Activated T-cell treated with anti-CD3 and anti-CD28 coated beads, Interleukin-2, amount 50 U/mL, for 1 hour (primary cell): ENCODE measurements at places on chromosomes 16 and 17.

GRCh38 chr17:29219378-29220047, 27.1 kb upstream of the CRYBA1 start:
- peak; percentile 66 for DNase-seq

DNA sequence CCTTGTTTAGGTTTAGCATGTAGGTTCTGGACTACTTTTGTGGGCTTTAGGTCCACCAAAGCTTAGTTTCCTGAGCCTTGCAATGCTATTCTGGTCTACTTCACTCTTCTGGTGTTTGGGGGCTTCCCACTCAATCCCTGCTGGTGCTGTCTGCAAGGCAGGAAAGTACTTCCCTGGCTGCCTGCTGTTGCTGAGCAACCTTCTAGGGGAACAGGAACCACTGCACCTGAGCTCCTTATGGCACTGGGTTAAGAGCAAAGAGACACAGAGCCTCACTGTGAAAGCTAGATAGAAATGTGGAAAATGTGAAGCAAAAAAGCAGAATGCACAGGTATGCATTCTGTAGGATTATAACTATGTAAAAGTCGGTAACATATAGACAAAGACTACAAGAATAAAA, 17.0 kb downstream of the MPO start:
- DNase-seq: no peak

- no peak for DNase-seq
These were observed 46.8 kb downstream of the CYB561 start for GRCh38 chr17:63399316-63399715.

GRCh38 chr16:19589771-19590302, 34.3 kb downstream of the VPS35L start:
- no peak for DNase-seq

DNA sequence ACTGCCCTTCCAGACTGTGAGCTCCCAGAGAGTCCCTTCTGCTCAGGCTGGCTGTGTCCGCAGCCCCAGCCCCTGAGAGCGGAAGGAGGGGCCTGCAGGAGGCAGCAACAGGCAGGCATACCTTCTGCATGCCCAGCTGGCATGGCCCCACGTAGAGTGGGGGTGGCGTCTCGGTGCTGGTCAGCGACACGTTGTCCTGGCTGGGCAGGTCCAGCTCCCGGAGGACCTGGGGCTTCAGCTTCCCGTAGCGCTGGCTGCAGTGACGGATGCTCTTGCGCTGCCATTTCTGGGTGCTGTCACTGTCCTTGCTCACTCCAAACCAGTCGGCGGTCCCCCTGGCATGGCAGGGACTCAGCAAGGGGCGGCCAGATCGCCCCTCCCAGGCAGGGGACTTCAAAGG, 9.0 kb downstream of the RHBDF1 start:
- DNase-seq: no peak

GRCh38 chr16:19196871-19197270, 28.8 kb downstream of the SYT17 start:
- DNase-seq: no peak

DNA sequence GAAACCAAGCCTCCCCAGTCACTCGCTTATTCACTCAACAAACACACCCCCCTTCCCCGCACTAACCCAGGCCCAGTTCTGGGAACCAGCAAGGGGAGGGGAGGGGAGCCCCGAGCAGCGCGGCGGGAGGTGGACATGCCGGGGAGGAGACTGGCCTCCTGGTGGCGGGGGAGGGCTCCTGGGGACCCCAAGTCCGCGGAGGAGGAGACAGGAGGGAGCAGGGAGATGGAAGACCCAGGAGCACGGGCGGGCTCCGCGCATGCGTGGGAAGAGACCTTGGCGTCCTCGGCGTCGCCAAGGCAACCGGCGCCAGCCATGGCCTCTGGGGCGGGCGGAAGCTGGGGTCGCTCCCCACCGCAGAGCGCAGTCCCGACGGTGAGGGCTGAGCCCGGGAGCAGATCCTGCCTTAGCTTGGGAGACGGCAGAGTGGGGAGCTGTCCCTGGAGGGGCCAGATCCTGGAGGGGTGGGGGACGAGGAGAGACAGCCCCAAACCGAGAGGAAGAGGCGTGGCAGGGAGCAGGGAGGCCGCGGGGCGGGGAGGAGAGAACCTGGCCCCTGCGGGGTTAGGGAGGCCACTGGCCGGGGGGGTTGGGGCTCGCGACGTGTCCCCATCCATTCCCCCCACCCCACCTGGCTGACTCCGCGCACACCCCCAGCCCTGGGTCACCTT, at the start of gene PRR29:
Gene PRR29 (plus strand): TSS at position 302 of the 671 bp plus-strand sequence. CDS start 14 bp downstream, at position 316.
- DNase-seq: peak; percentile 78

DNA sequence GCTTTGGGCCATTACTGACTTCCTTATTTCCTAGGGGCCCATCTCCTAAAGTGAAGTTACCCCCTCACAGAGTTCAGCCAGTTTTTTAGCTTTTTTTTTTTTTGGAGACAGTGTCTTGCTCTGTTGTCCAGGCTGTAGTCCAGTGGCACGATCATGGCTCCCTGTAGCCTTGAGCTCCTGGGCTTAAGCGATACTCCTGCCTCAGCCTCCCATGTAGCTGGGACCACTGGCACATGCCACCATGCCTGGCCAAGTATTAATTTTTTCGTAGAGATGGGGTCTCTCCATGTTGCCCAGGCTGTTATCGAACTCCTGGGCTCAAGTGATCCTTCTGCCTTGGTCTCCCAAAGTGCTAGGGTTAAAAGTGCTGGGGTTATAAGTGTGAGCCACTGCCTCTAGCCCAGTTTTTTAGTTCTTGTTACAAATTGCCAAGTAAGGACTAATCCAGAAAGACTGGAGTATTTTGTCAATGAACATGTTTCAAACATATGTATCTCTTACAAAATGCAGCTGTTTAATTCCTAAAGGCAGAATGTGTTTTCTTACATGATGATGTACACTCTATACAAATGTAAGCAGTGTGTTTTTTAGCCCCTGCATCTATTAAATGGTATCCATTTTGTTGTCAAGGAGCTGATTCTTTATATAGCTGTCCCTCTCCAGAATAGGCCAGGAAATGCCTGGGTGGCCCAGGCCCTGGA, 49.1 kb upstream of the IL34 start:
- no peak for DNase-seq

DNA sequence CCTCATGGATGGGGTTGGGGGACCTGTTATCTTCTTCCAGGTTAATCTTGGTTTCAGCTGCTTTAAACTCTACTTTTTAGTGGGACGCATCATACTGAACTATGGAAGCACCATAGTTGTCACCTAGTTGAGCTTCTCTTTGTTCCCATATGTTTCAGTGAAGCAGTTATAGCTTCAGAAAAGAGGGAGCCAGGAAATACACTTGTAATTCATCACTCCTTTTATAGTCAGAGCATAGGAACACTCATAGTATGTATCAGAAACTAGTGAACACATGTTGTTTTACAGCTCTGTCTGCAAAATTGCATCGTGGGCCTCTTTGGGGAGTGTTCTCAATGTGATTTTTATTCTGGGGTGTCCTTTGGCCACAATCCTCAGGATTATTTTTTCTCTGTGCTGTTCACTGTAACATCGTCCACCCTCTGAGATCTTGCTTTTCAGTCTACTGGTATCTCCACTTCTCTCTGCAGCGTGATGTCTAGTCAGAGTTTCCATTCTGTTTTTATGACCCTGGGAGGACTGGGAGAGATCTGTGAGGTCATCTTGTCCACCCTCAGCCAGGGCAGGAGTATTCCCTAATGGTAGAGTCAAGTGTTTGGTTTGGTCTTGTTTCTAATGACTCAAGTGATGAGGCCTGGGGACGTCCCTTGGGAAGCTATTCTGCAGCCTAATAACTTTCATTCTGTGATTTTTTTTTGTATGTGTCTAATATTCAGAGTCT, 585.4 kb downstream of the WWOX start:
- no peak for DNase-seq

DNA sequence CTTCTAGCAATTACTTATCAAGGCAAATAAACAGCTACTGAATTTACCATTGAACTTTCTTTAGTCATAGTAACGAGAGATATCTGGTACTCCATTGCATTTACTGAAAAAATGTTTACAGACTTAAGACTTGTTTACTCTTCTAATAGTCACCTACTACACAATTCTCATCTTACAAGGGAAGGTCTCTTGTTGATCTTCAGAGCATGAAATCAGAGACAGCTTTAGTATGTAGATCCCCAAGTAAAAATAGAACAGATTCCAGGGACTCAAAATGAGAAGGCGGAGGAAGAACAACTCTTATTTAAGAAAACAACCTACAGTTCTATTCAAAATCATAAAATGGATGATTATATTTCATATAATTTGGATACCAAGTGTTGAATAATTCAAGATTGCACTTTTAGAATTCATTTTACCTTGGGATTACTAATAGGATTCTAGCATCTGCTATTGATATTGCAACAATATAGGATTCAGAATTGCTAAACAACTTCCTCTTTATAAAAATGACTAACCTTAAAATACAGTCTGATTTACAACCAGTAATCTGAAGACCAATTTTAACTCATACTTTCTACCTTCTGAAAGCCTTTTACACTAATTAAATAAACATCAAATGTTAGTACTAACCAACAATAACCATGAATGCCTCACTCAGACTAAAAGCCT, 20.8 kb downstream of the UBE2G1 start:
- DNase-seq: no peak

- no peak for DNase-seq
These were observed 19.0 kb downstream of the PIK3R5 start for GRCh38 chr17:8946476-8946875.

DNA sequence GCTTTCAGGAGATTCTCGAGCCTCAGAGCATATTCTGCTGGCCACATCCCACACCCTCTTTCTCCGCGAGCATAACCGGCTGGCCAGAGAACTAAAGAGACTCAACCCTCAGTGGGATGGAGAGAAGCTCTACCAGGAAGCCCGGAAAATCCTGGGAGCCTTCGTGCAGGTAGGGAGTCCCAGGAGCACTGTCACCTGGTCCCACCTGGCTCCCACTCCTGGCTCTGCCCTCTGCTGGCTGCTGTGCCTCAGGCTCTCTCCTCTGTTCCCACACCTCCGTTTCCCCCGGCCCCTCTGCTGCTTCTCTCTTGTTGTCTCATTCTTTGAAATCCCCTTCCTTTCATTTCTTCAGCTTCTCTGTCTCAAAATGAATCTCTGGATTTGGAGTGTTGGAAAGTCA, 16.4 kb downstream of the LPO start:
- no peak for DNase-seq

DNA sequence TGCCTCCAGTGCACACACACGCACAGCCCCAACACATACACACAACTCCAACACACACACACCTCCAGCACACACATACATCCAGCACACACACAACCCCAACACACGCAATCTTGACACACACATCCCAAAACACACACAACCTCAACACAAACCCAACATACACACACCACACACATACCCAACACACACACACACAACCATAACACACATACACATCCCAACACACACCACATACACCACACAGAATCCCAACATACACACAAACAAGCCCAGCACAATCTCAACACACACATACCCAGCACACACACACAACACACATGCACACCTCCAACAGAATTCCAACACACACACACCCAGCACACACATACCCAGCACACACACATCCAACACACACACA, 301.1 kb downstream of the ABCC12 start:
- no peak for DNase-seq

- peak; percentile 22 for DNase-seq
These were observed 37.2 kb downstream of the SLC7A5 start for GRCh38 chr16:87832137-87832527.

DNA sequence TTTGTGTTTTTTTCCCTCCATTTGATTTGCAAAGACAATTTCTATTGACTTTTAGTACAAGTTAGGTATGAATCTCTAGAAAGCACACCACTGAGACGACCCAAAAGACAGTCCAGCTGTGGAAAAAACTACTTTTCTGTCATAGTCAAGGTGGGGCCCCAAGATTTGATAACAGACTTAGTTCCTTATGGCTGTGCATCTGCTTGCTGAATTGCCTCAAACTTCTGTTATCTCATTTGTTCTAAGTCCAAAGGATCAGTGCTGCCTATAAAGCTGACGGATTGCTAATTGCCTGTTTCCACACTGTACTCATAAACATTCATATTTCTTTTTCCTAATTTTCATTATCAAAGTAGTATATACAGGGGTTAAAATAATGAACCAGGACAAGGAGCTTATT, 180.8 kb downstream of the SPECC1 start:
- no peak for DNase-seq

DNA sequence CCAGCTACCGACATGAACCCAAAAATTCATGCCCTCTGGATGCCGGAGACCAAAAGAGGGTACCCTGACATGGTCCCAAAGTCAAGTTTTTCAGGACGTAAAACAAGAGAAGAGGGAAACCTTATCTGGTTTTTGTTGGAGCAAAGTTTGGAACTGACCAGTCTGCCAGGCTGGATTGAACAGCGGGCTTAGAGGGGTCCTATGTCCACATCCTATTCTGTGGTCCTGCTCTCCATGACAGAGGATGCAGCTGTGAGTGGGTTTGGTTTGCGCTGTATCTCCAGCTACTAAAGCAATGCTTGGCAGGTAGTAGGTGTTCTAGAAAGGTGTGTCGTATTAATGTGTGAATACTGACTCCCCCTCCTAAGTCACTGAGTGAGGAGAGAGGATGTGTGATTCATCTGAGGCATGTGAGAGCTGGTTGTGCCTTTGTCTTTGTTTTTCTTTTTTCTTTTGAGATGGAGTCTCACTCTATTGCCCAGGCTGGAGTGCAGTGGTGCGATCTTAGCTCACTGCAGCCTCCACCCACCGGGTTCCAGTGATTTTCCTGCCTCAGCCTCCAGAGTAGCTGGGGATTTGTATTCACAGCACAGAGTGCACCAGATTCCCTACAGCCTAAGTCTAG, 31.0 kb downstream of the PMM2 start:
- DNase-seq: no peak

GRCh38 chr16:50308237-50308965, 42.0 kb downstream of the ADCY7 start:
- DNase-seq: peak; percentile 17

GRCh38 chr17:7497228-7497627, 13.1 kb downstream of the POLR2A start:
- DNase-seq: no peak

DNA sequence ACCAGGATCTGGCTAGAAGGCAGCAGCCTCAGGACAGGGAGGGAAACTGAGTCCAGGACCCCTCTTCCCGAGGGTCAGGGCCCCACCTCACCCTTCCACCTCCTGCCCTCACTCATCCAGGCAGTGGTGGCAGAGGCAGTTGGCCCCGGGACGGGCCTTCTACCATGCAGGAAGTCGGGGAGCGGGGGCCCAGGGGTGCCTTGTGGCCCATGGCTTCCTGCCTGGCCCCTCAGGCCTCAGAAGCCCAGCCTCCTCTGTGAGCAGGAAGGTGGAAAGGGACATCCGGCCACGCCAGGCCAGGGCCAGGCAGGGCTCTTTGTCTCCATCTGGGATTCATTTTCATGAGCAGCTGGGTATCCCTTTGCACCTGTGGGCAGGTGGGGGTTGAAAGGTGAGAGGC, 58.5 kb downstream of the BAHCC1 start:
- DNase-seq: no peak

DNA sequence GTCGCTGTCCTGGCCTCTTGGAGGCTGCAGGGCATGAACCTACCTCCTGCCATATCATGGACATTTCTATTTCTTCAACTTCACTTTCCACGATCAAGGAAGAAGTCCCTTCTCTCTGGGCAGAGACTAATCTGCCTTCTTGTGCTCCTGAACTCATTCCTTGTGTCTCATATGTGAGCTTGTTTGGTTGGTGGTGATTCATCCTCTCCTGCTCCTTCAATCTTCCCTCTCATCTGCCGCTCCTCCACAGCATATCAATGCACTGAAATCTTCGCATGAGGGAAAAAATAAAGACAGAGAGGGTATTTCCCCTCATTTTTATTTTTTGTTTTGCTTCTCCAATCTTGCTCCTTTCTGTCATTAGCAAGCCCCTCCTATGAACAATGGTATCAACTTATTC, 571.7 kb upstream of the GOT2 start:
- no peak for DNase-seq

- peak; percentile 67 for DNase-seq
These were observed 49.7 kb downstream of the TUBD1 start for GRCh38 chr17:59842901-59843652.
